ENCODE measurements at places on chromosomes 3 and 15. TPM values are rescaled to one million over a fixed set of nuclear protein-coding genes. Genes with fewer than 3 reads are reported as not detected.

The ZNF654 gene
- total RNA-seq, result 11.4 TPM

The C3orf20 gene
- not detected for total RNA-seq

The MEIS2 gene
- 0.31 TPM for total RNA-seq

The GRK7 gene
- total RNA-seq, result 0.16 TPM

The AHSG gene
- total RNA-seq, result 1.1 TPM

The GOLGA8O gene
- total RNA-seq, result not detected

The MYEF2 gene
- 4.9 TPM for total RNA-seq

The ZNF660 gene
- total RNA-seq, result 0.20 TPM

The ZNF860 gene
- not detected for total RNA-seq

The SH2D7 gene
- total RNA-seq, result not detected

DNA sequence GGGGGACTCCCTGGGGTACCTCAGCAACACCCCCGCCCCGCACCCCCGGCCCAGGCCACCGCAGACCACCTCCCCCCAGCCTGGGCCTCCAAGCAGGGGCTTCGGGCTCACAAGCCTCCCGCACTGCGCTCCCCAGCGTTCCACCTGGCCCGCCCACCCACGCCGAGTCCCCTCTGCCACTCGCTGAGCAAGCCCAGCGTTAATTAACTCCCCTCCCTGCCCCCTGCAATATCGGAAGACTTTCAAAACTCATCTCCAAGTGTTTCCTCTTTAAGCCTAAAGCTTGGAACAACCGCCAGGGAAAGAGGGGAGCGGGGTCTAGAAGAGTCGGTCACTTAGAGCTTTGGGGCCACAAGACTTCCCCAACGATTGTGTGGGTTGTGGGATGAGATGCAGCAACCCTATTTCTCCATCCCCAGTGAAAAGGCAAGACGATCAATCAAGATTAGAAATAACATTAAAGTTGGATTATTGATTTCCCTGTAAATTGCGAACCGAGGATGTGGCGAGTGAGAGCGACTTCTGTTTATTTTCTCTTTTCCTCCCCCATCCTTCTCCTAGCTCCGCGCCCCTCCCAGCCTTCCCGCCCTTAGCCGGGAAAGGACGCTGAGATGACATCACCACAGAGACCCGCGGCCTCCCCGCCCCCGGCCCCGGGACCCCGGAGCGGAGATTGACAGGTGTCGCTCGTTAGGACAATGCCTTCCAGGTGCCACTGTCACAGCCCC is 30.2 kb downstream of the NR2F2 start:
- no peak for DNase-seq

- DNase-seq, result no peak
Measured at GRCh38 chr3:121488628-121489027, 57.2 kb downstream of the POLQ start.

- DNase-seq, result no peak
Measured at GRCh38 chr3:18346097-18346496, 79.0 kb downstream of the SATB1 start.

GRCh38 chr3:187802203-187802927 is 57.1 kb upstream of the BCL6 start:
- no peak for DNase-seq

DNA sequence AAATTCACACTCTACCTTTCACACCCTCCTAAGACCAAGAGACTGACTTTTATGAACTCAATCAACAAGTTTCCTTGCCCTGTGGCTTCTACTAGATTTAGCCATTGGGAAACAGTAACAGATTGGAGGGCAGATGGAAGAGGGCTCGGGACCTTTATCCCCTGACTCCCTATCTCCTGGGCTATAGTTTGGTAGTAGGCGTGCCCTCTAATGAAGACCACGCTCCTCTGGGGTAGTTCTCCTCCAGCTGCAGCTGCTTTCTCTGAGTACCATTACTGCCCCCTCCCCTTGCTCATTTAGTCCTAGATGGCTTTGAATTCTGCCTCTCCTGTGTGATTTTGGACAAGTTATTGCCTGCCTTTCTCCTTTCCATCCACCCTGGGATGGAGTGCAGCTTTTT is 33.3 kb downstream of the FMN1 start:
- no peak for DNase-seq

DNA sequence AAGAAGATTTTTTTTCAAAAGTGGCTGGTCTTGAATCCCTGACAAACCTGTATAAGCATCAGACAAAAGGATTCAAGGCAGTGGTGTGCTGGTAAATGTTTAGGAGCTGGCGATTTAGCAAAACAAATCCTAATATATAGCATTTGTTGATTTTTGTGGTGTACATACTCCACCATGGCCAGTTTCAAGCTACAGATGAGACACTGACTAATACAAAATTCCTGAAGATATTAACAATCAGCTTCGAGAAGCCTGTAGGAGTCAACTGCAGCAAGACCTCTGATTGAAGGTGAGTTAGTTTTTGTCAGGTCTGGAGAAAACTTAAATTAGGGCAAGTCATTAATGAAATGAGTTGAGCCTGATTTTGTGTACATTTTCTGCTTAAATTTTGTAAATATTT is 6.7 kb downstream of the STRIT1 start:
- no peak for DNase-seq

DNA sequence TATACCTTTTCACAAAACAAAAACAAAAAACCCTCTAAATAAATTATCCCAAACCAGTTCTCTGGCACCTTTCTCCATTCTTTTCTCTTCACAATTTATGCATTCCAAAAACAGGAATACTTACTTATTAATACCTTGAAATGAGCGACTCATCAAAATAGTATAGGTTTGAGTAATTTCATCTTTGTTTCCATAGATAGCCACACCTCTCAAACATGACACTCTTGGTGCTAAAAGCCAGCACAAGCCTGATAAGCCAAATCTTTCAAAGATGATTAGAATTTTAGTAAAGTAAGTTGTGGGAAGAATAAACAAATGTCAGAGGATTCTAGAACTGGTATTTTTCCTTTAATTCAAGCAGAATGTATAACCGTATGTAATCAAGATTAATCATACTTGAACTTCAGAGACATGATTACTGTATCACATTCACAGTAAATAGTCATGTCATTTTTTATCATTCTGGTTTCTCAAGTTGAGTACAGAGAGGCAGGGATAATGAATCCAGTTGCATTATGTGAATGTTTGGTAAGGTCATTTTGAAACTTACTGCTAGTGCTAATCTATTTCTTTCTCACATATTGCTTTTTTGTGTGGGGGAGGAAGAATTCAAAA is 12.1 kb upstream of the WDR5B start:
- no peak for DNase-seq

GRCh38 chr3:95343228-95343627 is 1280.4 kb downstream of the NSUN3 start:
- DNase-seq, result no peak

DNA sequence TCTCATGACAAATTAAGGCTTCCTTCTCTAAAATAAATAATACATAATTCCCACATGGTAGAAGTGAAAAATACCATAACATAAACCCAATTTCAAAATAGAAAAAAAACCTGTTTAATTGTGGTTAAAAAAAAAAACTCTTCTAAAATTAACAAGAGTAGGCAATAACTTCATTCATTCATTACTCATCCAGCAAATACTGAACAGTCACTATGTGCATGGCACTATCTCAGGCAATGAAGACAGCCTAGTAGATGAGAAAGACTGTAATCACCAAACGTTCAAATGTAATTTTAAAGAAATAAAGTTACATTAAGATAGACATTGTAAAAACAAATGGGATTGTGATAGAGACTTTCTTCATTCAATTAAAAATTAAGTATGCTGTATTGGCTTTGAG is 43.4 kb downstream of the TFDP2 start:
- no peak for DNase-seq

DNA sequence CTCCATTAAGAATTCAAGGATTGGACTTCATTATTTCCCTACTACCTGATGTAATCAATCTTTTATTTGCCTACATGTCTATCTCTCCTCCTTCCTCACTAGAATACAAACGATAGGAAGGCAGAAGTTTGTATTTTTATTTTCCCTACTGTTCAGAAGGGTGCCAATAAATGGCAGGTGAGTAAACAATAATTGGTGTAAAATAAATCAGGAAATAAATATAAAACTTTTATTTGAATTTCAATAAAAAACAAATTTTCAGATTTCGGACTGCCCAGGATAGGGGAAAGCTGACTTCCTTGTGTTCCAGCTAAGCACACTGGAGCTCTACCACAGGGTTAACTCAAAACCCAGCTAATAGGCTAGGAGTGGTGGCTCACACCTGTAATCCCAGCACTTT is 636.3 kb upstream of the BCHE start:
- no peak for DNase-seq

- DNase-seq, result no peak
Measured at GRCh38 chr3:133742351-133743091, 3.7 kb upstream of the TF start.

- DNase-seq, result no peak
Measured at GRCh38 chr3:169052465-169053302, 610.8 kb downstream of the MECOM start.

GRCh38 chr3:52108302-52109232 is 45.7 kb downstream of the POC1A start:
- DNase-seq, result peak; percentile 13

GRCh38 chr15:57619746-57620145 is 28.0 kb downstream of the MYZAP start:
- DNase-seq, result peak; percentile 34

- no peak for DNase-seq
Measured at GRCh38 chr3:53464424-53464823, 30.0 kb upstream of the CACNA1D start.

GRCh38 chr3:173993299-173993698 is 595.8 kb downstream of the NLGN1 start:
- no peak for DNase-seq

DNA sequence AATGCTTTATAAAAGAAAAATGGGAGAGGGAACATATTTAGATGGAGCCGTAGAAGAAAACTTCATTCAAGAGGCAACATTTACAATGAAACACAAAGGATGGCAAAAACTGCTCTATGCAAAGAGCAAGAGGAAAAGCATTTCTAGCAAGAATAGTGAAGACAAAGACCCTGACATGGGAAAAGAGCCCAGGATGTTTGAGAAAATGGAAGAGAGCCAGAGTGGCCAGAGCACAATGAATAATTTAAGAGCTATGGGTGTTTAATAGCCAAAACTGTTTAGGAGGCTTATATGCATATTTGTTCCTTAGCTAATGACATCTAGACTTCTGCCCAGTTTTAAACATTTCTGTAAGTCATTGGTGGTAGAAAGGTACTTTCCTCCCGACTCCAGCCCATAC is 25.4 kb upstream of the SEMA6D start:
- no peak for DNase-seq

- no peak for DNase-seq
Measured at GRCh38 chr15:31326875-31327668, 437 bp downstream of the KLF13 start.

DNA sequence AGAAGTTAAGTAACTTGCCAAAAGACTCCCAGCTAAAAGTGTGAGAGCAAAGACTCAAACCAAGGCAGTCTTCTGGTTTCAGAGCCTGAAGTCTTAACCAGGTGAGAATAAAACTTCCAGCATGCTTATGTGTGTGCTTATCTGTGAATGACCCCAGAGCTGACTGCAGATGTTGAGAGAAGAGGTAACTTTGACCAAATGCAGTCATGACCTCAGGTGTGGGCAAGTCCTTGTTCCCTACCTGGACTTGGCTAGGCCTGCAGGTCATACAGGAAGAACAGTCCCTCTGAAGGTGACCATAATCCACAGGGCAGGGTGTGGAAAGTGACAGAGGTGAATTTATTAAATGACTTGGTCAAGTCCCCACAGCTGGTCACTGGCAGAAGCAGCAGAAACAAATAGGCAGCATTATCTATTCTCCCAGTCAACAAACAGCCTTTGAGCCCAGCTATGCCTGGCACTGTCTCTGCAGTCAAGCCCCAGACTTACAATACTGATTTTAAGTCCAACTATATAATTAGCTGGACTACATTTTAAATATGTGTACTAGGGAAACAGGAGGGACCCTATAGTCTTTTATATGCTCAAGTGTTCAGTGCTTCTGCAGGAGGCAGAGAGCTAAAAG is 3.0 kb upstream of the CPEB1 start:
- DNase-seq, result no peak

DNA sequence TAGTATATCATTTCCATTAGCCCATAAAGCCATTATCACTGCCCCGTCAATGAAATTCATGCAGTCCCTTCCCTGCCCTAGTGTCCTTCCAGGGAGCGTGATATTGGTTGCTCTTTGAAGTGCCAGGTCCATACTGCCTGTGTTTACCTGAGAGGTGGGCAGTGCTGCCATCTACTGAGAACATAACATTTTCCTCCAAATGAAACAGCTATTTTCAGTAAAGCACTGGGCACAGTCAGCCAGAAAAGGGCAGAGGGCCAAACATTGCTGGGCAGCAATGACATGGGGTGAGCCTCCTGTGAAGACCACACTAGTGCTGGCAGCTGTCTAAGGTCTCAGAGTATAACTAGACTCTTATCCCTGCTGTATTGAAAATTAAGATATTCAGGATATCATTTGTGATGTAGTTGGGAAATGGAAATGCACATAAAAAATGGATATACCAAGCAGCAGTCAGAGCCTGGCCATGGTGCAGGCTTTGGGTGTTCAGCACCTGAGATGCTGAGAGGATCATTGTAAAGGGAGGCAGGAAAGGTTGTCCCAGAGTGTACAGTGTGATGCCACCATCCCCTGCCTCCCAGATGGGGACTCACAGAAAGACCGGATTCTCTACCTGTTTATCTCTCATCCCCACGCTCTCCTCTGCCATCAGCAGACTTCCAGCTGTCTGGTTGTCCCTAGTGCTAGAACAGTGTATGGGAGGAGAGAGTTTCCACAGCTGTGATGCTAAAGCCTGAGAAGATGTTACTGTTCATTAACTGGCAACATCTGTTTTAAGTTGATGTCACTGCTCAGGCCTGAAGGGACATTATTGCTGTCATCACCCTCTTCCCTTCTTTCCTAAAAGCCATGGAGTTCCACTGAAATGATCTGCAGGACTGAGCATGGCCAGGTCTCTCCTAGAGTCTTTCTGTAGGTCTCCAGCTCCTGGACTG is 108.8 kb downstream of the ARNT2 start:
- DNase-seq, result no peak

- no peak for DNase-seq
Measured at GRCh38 chr3:11950576-11950975, 53.6 kb upstream of the SYN2 start.

DNA sequence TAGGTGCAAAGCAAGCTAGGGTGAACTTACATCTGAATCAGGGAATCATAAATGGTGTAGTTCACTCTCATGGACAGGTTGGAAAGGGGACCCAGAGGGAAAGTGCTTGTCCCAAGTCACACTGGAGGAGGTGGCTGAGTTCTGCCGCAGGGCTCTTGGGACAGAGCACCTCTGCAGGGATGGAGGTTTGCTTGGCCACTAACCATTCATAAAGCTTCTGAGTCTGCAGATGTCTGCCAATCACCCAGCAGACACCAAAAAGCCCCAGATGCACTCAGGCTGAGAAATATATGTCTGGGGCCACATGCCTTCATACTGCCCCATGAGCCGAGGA is 17.9 kb upstream of the RTP2 start:
- DNase-seq, result peak; percentile 63
